ENCODE measurements at places on chromosomes 4 and X.

DNA sequence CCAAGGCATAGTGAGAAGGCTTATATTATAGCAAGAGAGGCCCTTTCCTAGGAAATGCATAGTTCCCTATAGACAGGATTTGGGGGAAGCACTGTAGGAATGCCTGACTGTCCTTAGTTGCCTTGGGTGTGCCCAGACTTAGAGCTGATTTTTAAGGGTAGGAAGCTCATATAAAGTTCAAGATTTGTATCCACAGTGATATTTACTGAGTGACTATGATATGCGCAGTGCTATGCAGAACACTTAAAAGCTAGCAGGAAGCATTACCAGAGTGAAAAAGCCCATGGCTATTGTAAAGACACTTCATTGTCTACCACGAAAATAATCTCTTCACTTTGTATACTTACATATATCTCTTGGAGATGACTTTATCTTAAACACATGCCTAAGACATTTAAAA, 50.1 kb upstream of the IL13RA1 start:
- DNase-seq = no peak

- DNase-seq = no peak
These were observed 142.3 kb downstream of the PAPSS1 start for GRCh38 chr4:107577743-107578142.

GRCh38 chr4:150582146-150582872, at the start of gene MAB21L2:
TSS of gene MAB21L2 (plus strand) at chr4:150582151. CDS start at chr4:150583030, 879 bp downstream.
- peak; percentile 80 for DNase-seq

DNA sequence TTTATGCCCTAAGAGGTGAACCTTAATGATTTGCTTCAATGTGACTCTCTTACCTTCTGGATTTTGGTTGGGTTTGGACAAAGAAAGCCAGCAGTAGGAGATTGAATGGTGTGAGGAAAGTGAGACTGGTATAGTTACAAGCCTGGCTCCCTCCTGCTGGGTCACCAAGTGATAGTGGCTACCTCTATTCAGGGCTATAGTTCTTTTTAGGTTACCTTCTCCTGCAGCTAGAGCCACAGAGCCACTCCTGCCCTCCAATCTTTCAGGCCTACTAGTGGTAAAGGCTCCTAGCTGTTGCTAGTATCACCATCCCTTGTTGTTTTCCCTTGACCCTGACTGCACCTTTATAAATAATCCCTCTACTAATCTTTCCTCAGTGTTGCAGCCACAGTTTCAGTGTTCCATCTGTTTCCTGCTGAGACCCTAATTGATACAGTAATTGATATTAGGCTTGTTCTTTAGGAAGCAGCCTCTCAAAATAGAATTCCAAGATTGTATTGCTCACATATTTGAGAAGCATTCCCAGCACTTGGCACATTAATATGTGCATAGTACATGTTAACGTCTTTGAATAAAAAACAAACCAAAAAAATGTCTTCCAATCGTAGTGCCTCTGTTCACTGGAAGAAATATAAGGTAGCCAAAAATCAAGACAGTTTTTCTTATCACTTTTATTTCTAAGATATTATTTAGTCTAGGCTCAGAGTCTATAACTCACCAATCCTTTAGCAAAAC, 82.3 kb downstream of the SRPX start:
- DNase-seq = no peak

DNA sequence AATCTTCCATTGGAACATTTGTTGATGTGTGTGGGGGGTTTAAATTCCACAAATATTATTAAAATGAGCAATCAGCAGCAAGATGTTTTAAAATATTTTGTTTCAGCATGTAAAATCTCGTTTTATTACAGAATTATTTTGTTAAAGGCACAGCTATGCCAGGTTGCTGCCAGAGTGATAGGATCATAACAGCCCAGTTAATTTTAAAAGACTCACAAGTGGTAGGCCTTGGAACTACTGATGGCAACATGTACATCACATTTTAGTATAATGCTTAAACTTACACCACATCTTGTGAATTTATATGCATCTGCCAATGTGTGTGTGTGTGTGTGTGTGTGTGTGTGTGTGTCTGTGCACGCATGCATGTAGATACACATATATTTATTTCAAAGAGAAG, 97.8 kb upstream of the SPRY1 start:
- no peak for DNase-seq

DNA sequence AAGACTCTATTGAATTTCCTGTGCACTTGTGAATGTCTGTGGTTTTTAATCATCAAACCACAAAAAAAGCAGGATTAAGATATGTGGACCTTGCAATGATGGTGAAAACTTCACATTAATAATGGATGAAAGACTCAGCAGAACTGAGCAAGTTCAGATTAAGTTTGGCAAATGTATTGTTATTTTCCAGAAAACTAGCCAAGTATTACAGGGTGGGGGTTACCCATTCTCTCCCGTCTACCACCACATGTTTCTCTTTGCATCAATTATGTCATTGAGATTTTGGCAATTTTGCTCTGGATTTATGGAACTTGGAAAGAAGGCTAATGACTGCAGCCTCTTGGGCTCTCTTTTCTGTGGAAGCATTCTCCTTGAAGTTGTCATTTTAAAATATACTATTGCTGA, 577.1 kb downstream of the ANKRD50 start:
- peak; percentile 22 for DNase-seq

DNA sequence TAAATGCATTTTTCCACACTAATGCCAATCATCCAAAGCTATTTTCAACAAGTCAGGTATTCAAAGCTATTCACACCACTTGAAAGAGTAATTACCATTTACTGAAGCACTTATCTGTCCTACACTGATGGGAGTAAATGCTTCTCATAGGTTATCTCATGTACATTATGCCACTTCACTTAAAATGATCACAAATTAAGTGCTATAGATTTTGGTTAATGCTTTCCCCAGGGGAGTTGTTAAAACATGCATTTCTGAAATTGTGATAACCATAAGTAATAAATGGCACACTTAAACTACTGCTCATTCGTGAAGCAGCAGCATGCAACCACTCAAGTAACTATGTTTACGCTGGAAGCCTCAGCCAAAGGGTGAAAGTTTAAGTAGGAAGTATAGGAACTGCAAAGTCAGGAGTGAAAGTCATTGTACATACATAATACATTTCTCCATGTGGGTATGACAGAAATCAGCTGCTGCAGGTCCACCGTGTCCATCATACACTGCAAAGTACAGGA, 6.6 kb downstream of the PPM1K start:
- no peak for DNase-seq

- no peak for DNase-seq
These were observed 19.4 kb downstream of the SEPTIN11 start for GRCh38 chr4:76968937-76969336.

- peak; percentile 79 for DNase-seq
These were observed 84.9 kb downstream of the BCOR start for GRCh38 chrX:40012868-40013265.

GRCh38 chr4:88185906-88186305, 27.5 kb upstream of the ABCG2 start:
- peak; percentile 86 for DNase-seq

- DNase-seq = no peak
These were observed 233.3 kb downstream of the AR start for GRCh38 chrX:67777148-67777547.

DNA sequence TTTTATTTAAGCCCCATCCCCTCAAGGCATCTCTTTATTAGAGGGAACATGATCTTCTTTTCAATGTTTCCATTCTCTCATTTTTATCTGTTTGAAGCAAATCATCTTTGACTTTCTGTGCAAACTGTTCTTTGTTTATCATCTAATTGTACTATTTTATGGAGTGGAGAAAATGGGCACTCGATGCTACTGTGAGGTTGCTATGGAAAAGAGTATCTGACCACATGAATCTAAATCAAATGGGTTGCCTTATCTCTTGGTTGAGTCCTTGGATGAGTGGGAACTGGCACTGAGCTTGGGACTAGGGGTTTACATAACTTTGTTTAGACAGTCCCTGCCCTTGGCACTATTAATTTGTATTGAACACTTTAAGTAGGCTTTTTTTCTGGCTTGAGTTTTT, 9.1 kb downstream of the OCRL start:
- no peak for DNase-seq

DNA sequence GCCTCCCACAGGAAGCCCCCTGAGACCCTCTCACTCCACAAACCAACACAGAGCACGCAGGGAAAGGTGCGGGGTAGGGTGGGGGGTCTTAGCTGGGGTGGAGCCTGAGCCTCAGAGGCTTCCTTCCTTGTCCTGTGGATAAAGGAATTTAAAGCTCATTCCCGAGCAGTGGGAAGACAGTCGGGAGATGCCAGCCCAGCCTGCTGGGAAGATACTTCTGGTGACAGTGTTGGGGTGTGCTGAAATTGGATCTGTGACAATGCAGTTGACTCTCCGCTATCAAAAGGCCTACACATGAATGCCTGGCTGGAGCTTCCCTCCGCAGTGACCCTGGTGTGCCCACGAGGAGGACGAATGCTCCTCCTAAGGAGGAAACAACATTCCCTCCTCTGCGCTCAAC, 45.5 kb downstream of the JAKMIP1 start:
- DNase-seq = no peak

DNA sequence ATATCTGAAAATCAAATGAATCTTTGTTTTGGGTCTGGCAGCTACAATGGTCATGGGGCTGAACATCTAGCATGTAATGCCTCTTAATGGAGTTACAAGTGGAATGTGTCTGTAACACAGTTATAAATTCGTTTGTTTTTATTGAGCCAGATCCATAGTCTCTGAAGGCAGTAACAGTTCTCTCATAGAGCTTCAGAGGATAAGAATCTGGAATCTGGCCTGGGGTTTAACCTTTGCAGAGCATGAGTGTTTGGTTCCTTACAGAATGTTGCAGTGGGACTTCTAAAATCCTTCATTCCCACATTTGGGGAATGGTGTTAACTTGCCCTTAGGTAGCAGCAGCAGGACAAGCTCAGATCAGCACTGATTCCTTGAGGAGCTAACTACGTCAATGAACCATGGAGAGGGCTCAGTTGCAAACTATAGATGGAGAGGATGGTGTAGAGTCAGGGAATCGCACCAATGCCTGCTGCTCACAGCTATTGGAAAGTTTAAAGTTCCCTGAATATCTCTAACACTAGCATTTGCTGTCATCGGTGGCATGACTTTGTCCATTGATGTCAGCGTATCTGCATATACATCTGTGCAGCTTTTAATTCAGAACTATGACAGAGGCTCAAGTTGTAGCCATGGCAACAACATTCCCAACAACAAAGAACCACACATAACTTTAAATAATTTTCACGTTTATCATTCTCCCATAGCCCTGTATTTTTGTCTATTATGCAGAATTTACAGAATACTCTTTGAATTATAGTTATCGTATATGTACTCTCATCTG, 72.2 kb downstream of the RASGEF1B start:
- no peak for DNase-seq

DNA sequence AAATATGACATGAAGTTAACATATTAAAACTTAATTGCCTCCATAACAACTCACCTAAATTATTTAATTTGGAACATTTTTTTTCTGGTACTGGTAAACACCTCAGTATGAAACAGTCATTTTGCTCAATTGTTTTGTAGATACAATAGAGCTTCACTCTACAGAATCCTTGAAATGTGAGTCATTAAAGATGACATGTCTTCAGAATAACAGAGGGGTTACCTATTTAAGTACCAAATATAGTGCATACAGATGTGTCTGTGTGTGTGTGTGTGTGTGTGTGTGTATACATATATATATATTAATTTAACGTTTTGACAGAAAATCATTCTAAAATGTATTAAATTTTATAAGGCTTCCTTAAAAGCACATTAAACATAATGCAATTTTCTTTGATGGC, 297.6 kb downstream of the INPP4B start:
- no peak for DNase-seq

DNA sequence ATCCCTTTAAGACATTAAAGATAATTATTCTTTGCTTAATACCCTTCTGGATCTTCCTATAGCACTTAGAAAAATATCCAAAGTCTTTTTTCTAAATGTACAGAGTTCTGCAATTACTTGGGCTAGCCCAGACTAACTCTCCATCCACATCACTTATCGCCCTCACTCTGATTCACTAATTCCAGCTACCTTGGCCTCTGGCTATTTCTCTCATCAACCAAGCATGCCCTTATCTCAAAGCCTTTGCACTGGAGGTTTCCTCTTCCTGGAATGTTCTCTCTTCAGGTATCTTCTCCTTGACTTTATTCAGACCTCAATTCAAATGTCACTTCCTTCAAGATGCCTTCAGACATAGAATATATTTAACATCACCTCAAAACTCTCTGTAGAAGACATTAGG, 345.1 kb upstream of the SMIM31 start:
- no peak for DNase-seq

- DNase-seq = no peak
These were observed 23.1 kb upstream of the GABRG1 start for GRCh38 chr4:46146993-46147392.

DNA sequence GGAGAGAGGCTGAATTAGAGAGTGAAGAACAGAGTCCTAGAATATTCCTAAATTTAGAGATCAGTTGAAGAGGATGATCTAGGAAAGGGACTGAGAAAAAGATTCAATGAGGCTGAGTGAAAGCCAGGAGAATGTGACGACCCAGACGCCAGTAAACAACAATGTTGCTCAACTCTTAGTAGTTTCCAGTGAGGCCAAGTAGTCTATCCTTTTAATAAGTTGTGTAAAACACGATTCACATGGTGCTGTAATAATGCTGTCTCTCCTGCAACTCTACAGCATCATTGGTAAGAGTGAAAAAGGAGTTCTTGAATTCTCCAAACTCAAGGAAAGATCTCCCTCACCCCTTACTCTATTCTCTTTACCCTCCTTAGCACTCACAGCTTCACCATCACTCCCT, 140.3 kb downstream of the CFAP299 start:
- DNase-seq = no peak
